ENCODE measurements at places on chromosomes 5 and 9.

DNA sequence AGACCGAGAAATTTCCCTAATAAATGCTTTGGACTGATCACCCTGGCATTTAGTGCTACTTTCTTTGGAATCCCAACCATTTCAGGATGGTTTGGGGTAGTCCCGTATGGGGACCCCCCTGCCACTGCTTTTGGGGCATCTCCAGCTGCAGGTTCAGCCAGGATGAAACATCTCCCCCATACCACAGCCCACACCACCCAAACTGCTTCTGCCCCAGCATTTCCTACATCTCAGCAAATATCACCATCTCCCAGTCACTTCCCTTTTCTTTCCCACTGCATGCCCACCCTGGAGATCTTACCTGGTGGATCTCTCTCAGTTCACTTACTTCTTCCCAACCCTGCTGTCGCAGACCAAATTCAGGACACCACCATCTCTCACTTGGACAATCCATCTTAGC is 4.8 kb upstream of the P4HA2 start:
- DNase-seq, result no peak

DNA sequence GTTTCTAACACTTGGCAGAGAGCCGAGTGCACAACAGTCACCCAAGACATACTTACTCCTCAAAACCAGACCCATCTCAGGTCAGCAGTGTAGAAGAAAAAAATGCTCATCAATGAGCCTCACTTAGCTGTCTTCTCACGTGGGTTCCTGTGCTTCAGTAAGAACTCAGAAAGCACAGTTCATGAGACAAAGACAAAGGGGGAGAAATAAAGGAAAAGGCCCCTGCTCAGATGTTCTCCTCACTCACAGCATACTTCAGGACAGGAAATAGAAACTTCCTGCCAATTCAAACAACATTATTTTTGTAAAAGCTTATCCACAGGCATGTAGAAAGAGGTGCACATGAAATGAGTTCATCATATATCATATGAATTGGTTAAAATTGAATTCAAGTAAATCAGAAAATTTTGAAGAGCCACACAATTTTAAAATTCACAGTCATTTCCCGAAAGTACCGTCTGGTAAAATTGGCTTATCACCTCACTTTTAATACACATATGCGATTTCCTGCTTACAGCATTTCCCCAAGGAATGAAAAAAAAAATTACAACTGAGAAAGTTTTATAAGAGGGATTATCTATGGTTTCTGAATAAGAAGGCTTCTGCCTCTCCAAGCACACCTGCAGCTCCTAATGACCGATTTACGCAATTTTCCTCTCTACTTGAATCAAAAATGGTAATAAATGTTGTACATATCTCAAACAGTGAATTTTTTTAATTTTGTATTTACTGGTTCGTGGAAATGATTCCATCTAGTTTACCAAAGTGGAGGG is 328.3 kb downstream of the TMEM167A start:
- DNase-seq, result no peak

- DNase-seq, result no peak
These were observed 70.4 kb downstream of the RALGPS1 start for GRCh38 chr9:126984969-126985368.

DNA sequence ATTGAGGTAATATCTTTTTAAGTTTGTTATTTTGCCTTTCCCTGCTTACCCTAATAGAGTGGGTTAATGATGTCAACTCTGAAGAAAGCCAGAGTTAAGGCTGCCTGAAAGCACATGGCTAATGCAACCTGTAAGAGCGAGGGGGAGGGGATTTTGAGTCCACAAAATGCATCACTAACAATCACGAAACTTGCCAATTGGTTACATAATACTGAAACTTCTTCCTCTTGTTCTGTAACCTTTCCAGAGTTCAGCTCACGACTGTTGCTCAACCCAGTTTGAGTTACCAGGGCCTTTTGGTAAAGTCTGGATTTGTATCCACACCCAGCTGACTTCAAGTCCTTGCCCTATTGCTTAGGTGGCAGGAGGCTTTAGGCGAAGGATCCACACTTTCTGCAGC is 308.8 kb downstream of the EFNA5 start:
- no peak for DNase-seq

DNA sequence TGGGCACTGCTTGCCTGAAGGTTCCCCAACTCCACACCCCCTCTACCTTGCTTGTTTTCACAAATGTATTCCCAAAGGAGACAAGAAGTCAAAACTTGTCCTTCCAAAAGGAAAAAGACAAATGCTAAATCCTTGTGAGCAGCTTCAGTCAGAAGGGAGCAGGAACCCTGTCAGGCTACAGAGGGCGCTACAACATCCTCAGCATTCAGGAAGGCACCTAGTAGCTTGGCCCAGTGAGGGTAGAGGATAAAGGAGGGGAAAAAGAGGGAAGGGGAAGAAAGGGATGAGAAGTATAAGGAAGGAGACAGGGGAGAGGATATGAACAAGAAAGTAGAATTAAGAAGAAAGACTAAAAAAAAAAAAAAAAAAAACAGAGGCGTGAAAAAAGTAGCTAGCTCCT is 97.5 kb downstream of the MLLT3 start:
- no peak for DNase-seq

Measured in hematopoietic multipotent progenitor cell treated with erythropoietin and hydrocortisone succinate and interleukin-3 and kit ligand, for 17 days (in vitro differentiated cells).